Stimulated activated naive B cell treated with anti-CD40 and anti-IgM and Interleukin-4, amounts not matched to agents 10 μg/mL and 1 μg/mL and 100 μg/mL, for 72 hours (primary cell): ENCODE measurements at places on chromosomes 3 and 15.

DNA sequence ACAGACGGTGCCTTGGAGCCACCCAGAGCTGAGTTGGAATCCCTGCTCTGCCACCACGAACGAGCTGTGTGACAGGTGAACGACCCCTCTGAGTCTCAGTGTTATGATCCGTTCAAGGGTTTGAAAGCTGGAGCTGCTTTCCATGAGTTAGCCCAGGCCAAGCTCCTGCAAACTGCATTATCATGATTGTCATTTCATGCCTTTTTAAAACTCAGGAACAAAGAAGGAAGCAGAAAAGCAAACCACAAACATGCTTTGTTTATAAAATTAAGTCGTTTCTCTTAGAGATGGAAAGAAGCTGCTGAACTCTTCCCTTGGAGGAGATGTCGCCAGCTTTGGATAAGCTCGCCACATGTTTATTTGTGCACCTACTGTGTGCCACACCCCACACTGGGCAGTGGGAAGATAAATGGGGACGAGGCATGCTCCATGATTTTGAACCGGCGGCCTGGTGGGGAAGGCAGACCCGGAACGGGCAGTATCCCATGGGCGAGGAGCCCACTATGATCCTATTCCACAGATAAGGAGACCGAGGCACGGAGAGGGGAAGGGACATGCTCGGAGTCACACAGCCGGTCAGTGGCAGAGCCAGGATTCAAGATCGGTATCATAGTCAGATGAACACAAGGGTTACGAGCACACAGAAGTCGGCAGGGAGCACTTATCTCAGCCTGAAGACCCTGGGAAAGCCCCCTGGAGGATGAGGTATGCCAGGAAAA is 15.9 kb downstream of the HRH1 start:
- H3K4me1 ChIP-seq = no peaks in the 10 kb centered on the region
- H3K4me3 ChIP-seq = no peak overlapping the region
- H3K36me3 ChIP-seq = no peaks in the 10 kb centered on the region
- no peak for DNase-seq
- H3K27ac ChIP-seq = no peak overlapping the region
- H3K27me3 ChIP-seq = peaks cover 14% of the 10 kb centered on the region

- peak overlapping the region; percentile 75 for H3K4me3 ChIP-seq
- peaks cover 44% of the 10 kb centered on the region for H3K36me3 ChIP-seq
- no peak for DNase-seq
- H3K27me3 ChIP-seq = no peaks in the 10 kb centered on the region
- peaks cover 10% of the 10 kb centered on the region for H3K4me1 ChIP-seq
Measured at GRCh38 chr3:47010111-47010712, 30.7 kb downstream of the NBEAL2 start.

DNA sequence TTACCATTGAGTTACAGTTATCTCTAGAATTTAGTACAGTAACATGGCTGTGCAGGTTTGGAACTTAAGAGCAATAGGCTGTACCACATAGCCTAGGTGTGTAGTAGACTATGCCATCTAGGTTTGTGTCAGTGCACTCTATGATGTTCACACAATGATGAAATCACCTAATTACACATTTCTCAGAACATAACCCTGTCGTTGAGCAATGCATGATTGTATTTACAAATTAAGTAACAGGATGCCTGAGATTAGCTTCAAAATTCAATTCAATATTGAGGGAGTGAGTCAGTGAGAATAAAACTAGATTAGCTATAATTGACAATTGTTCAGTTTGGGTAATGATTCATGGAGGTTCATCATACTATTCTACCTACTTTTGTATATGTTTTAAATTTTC is 633.8 kb downstream of the IGSF11 start:
- DNase-seq = no peak
- H3K27ac ChIP-seq = no peak overlapping the region
- no peak overlapping the region for H3K4me3 ChIP-seq
- no peaks in the 10 kb centered on the region for H3K36me3 ChIP-seq

- H3K27me3 ChIP-seq = no peaks in the 10 kb centered on the region
- H3K27ac ChIP-seq = no peak overlapping the region
- no peak for DNase-seq
- H3K4me3 ChIP-seq = no peak overlapping the region
- no peaks in the 10 kb centered on the region for H3K4me1 ChIP-seq
Measured at GRCh38 chr3:30795176-30795575, 99.3 kb downstream of the GADL1 start.

GRCh38 chr3:184724699-184725098 is 12.8 kb upstream of the MAGEF1 start:
- no peaks in the 10 kb centered on the region for H3K36me3 ChIP-seq
- no peak for DNase-seq
- no peaks in the 10 kb centered on the region for H3K4me1 ChIP-seq
- no peak overlapping the region for H3K27ac ChIP-seq
- no peaks in the 10 kb centered on the region for H3K27me3 ChIP-seq

- H3K36me3 ChIP-seq = peaks cover 21% of the 10 kb centered on the region
- H3K27me3 ChIP-seq = no peaks in the 10 kb centered on the region
- H3K4me1 ChIP-seq = peaks cover 5% of the 10 kb centered on the region
- no peak for DNase-seq
- H3K4me3 ChIP-seq = no peak overlapping the region
Measured at GRCh38 chr15:49131403-49131802, 24.0 kb downstream of the COPS2 start.

DNA sequence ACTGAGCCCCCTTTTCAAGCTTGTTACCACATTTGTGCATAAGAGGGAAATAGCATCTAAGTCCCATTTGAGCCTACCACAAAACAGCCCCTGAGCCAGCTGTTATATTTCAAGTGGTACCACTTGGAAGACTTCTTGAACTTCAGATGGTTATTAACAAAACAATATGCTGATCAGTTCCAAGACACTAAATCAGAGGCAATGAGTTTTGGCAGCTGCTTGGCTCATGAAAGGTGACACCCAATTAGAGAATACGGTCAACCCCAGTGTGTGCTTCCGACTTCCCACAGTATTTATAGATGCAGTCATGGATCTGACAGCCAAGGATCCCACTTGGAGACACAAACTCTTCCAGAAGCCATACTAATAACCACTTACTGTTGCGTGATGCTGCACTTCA is 469.6 kb upstream of the PPP2R3A start:
- DNase-seq = no peak
- no peak overlapping the region for H3K27ac ChIP-seq
- H3K4me1 ChIP-seq = no peaks in the 10 kb centered on the region
- no peaks in the 10 kb centered on the region for H3K36me3 ChIP-seq
- no peaks in the 10 kb centered on the region for H3K27me3 ChIP-seq

DNA sequence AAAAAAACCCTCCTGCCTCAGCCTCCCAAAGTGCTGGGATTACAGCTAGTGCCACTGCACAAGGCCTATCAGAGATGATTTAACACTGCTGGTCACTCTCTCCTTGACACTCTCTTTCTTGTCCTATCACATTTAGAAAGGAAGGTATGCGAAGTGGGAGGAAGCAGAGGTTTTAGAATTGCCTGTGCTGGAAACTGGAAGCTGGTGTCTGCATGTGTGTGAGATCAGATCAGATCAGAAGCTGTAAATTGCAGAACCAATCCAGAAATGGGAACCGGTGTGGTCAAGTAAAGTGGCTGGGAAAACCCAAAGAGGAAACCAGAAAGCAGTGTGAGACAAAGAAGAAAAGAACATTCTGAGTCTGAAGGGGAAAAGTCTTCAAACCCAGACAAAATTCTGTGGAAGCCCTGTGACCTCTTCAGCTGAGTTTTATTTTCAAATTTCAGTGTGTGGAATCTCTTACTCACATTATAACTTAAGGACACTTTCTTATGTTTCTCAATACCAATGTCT is 2.8 kb downstream of the EFHB start:
- DNase-seq = peak; percentile 82
- peaks cover 4% of the 10 kb centered on the region for H3K27me3 ChIP-seq
- peak overlapping the region; percentile 57 for H3K4me3 ChIP-seq
- peaks cover 3% of the 10 kb centered on the region for H3K36me3 ChIP-seq
- peaks cover 40% of the 10 kb centered on the region for H3K4me1 ChIP-seq

DNA sequence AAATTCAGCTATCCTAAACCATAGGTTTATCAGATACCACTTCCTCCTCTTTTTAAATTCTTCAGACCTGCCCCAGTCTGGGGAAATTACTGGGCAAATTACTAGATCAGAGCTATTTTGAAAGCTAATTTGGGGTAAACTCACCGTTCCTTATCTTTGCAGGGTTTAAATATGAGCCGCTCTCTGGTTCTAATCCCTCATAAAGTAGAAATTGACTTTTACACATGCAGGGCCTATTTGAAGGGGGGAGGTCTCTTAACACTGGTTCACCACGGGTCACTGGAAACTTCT is 11.0 kb upstream of the MEIS2 start:
- H3K4me3 ChIP-seq = peak overlapping the region; percentile 57
- no peak for DNase-seq
- H3K27ac ChIP-seq = no peak overlapping the region
- peaks cover 3% of the 10 kb centered on the region for H3K36me3 ChIP-seq
- H3K4me1 ChIP-seq = peaks cover 23% of the 10 kb centered on the region

- no peaks in the 10 kb centered on the region for H3K27me3 ChIP-seq
- no peaks in the 10 kb centered on the region for H3K36me3 ChIP-seq
- H3K4me3 ChIP-seq = no peak overlapping the region
- DNase-seq = no peak
- no peak overlapping the region for H3K27ac ChIP-seq
- H3K4me1 ChIP-seq = no peaks in the 10 kb centered on the region
Measured at GRCh38 chr3:132916096-132916495, 122.1 kb upstream of the TMEM108 start.

- H3K4me3 ChIP-seq = no peak overlapping the region
- no peaks in the 10 kb centered on the region for H3K27me3 ChIP-seq
- H3K27ac ChIP-seq = no peak overlapping the region
- DNase-seq = no peak
Measured at GRCh38 chr3:87461036-87461435, 184.7 kb upstream of the POU1F1 start.

GRCh38 chr3:42697289-42698051 is 5.1 kb downstream of the HHATL start:
- no peaks in the 10 kb centered on the region for H3K4me1 ChIP-seq
- no peak overlapping the region for H3K27ac ChIP-seq
- no peaks in the 10 kb centered on the region for H3K36me3 ChIP-seq
- no peak overlapping the region for H3K4me3 ChIP-seq
- peaks cover 20% of the 10 kb centered on the region for H3K27me3 ChIP-seq

- H3K27ac ChIP-seq = peak overlapping the region; percentile 37
- peaks cover 12% of the 10 kb centered on the region for H3K4me1 ChIP-seq
- H3K4me3 ChIP-seq = no peak overlapping the region
- H3K27me3 ChIP-seq = no peaks in the 10 kb centered on the region
- peaks cover 5% of the 10 kb centered on the region for H3K36me3 ChIP-seq
Measured at GRCh38 chr3:196108075-196108743, 26.3 kb upstream of the TFRC start.

DNA sequence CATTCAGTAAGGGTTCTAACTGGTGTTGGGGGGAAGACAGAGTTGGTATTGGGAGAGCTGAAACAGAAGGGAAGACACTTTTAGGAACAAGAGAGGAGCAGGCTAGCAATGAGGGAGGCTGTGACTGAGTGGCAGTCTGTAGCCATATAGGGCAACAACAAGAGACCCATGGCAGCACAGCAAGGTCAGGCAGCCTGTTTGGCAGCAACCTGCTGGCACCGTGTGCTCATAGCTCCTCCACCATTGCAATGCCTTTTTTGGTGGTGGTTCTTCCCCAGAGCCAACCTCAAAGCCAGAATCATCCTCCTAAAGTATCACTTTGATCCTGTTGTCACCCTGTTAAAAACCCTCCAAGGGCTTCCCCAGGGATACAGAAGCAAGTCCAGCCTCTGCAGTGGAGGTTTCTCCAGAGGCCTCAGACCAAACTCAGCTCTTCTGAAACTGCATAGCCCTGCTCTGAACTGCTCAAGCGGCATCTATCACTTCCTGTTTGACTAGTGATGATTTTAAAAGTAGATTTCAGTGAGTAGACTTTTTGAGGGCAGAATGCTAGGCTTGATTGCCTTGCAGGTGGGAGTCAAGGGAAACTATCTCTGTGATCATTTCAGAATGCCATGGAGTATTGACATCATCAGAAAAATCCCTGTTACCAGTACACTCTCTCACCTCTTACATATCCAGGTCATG is 176.9 kb downstream of the STAC start:
- H3K27ac ChIP-seq = peak overlapping the region; percentile 72
- H3K36me3 ChIP-seq = no peaks in the 10 kb centered on the region
- peaks cover 13% of the 10 kb centered on the region for H3K4me1 ChIP-seq
- peaks cover 23% of the 10 kb centered on the region for H3K27me3 ChIP-seq
- H3K4me3 ChIP-seq = no peak overlapping the region

- H3K27ac ChIP-seq = no peak overlapping the region
- no peak overlapping the region for H3K4me3 ChIP-seq
- no peaks in the 10 kb centered on the region for H3K27me3 ChIP-seq
- peak; percentile 33 for DNase-seq
Measured at GRCh38 chr15:32651229-32651837, 9.8 kb downstream of the SCG5 start.

DNA sequence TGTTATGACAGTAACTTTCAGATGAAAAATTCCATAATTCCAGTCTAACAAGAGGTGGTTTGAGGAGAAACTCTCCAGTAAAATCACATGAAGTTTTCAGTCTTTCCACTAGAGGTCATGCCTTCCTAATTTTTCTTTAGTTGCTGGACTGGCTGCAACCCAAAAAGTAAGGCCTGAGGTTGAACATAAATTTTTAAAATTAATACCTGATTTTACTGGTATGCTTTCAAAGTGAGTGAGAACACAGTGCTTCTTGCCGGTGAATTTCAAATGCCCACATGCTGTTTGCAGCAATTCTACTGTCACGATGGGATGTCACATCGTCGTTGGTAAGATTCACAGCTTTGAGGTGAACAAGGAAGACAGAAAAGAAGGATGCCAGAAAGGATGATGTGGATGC is 89.0 kb upstream of the FGF12 start:
- peaks cover 23% of the 10 kb centered on the region for H3K27me3 ChIP-seq
- no peak for DNase-seq
- no peaks in the 10 kb centered on the region for H3K4me1 ChIP-seq
